ENCODE measurements at places on chromosomes 2 and 18.

DNA sequence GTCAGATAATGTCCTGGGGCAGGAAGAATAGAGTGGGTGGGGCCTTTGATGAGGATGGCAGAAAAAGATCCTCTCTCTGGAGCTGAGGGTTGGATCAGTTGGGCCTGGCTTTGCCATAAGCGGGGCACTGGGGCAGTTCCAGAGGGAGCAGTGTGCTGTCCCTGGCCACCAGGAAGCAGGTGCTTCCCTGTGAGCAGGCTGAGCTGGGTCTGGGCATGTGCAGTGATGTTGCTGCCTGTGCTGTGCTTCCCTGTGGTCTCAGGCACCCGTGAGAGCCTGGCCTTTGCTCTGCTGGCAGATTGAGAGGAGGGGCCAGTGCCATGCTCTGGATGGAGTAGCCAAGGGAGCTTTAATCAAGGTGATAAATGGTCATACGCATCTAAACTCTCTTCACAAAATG, 14.6 kb upstream of the NPPC start:
- no peak for DNase-seq

DNA sequence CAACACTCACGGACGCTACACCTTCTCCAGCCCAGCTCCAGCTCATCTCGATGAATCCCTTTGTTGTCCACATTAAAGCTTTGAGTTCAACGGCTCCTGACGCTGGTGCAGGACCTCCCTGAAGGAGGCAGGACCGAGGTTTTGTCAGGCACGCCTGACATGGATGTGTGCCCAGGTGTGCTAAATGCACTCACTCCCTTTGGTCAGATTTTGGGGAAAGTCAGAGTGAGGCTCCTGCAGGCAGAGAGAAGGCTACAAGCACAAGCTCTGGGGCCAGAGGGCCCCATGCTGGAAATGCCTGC, 78.6 kb downstream of the NDUFA10 start:
- no peak for DNase-seq

DNA sequence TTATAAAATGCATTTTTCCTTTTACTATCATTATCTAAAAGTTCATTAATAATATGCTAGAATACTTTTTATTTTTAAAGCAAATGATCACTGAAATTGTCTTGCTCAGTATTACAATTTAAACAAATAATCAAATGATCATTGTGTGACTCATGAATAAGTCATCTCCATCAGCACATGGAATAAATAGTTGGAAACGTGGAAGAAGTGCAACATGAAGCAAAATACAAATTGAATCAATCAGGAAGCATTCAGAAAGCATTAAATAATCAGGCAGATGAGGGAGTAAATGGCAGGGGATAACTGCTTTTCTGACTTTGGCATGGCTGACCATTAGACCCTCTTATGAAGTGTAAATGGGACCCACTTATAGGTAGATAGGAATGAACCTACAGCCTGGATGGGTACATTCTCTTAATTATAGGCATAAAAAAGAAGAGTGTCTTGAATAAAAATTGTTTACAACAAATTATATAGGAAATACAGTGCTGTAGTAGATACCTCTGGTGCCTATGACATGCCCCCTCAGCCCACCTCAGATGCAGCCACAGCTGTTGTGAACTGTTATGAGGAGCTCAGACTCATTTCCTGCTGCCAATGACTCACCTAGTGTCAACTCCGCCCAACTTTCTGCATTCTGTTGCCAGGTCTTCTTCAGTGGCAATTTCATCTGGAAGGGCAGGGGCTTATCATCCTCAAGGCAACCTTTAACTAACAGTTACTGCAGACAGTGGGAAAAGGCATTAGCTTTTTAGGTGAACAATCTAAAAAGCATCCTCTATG, 936.0 kb downstream of the TRIB2 start:
- DNase-seq = no peak

GRCh38 chr2:13524492-13524891, 807.8 kb downstream of the TRIB2 start:
- DNase-seq = no peak

GRCh38 chr18:54961016-54961423, 1.8 kb upstream of the CCDC68 start:
- DNase-seq = no peak

DNA sequence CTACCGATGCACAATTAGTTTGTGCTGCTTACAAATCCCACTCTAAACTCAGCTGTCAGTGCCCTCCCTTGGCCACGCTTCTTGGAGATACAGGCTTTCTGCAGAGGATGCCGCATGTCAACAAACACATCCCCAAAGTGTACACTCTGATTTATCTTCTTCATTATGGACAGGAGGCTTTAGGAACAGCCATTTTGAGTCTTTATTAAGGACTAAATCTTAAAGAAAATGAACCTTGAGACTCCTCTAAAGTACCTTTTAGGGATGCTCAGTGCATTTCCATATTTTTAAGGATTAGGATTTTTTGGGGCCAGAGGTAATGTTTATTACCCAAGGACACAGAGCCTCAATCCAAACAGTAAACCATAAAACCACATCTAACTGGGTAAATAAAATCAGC, 6.0 kb downstream of the EDAR start:
- DNase-seq = no peak

DNA sequence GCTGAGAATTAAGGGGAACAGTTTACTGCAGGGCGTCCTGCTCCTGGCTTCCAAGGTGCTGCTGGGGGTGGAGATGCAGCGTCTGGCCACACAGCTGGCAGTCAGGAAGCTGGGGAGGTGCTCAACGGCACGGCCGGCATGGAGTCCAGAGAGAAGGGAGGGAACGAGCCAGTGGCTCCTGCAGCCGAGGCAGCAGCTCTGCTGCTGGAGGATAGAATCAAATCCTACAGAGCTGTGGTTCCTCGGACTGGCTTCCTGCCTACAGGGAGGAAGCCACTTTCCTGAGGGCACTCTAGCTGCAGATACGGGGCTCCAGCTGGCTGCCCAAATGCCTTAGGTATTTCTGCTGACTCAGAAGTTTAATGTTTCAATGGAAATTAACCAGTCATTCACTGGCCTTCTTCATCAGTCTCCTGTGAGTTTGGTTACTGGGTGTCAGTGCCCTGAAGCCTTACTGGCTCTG, 266.3 kb downstream of the TWIST2 start:
- no peak for DNase-seq

GRCh38 chr2:46257980-46258379, 39.2 kb upstream of the EPAS1 start:
- DNase-seq = no peak

GRCh38 chr2:58734365-58734764, 493.2 kb upstream of the FANCL start:
- DNase-seq = no peak

DNA sequence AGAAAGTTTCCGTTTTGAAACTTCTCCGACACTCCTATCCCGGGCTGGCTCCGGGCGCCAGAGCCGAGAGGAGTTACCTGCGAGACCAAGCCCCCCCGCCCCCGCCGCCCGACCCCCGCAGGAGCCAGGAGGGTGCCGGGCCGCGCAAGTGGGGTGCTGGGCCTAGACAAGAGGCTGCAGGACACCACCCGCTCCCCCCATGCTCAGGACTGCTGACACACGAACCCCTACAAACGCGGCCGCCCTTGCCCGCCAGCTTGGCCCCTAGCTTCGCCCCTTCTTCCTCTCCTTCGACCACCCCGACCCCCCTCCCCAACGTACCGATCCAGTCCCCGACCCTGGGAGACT, 497 bp downstream of the PLA2R1 start:
- no peak for DNase-seq

DNA sequence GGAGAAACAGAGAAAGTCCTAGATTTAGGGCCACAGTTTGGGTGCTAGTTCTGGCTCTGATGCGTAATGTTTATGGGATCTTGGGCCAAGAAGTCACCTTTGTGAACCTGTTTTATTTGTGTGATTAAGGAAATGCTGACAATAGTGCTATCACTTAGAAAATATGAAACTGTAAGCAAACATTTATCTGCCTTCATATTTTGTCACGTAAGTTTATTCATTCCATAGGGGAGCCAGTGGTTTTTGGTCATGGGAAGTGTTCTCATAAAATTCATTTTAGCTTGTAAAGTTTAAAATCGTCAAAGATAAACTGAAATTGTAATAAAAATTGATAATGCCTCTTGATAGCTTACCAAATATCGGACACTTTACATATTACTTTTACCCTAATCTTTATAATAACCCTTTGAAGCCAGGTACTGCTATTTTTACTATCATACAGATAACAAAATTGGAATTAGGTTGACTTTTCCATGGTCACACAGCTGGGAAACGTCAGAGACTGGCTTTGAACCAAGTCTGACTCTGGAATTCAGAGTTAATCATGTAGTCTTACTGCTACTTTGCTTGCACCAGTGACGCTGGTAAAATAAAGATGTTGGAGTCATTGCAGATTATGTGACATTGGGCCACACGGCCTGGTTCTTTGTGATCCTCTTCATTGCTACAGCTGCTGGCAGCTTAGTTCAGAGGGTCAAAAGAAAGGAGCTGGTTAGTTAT, 99.7 kb downstream of the ICA1L start:
- DNase-seq = no peak

- DNase-seq = no peak
Observed at GRCh38 chr2:154370873-154371272, 327.6 kb upstream of the KCNJ3 start.

GRCh38 chr2:138137949-138138348, 173.7 kb downstream of the HNMT start:
- DNase-seq = no peak

DNA sequence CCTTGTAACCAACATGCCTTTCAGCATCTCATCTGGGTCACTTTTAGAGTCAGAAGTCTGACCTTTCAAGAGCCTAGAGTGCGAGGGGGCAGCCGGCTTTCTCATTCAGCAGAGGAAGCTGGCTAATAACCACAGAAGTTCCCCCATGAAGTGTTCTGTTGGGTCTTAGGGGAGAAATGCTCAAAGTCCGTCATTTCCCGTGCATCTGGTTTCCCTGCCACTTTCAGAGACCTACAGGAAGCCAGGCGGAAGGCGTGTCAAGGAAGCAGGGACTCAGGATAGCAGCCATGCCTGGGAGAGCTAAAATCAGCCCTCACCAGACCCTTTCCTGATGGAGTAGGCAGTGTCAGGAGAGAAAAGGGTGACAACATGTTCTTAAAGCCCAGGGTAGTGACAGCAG, 301.8 kb upstream of the ID2 start:
- no peak for DNase-seq

DNA sequence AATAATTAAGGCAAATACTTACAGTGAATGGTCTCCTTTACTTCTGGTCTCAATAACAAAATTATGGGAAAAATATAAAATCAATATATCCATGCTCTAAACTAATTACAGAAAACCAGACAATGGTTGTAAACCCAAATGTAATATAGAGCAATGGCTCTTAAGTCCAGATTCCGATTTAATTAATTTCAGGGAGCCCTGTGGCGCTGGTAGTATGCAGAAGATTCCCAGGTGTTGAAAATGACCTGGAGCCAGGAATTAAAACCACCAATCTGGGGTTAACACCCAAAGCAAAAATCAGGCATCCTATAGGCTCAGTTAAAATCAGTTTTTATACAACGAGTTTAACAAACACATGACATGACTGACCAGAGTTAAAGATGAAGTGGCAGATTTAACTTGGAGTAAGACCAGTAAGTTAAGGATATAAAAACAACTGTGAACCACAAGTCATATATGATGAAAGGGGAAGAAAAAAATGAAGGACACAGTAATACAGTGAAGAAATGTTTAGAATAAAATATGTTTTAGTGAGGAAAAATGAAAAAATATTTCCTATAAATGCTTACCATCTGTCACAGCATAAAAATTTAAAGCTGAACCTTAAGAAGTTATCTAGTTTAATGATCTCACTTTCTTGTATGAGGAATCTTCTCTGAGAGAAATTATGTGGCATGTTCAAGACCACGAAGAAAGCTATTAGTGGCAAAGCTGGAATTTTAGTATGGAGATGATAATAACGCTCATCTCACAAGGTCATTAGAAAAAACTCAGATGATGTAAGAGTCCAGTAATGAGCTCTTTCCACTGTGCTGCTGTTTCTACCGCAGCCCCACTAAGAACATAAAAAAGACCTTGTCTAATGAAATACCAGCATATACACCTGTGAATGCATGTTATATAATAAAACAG, 45.8 kb upstream of the FLACC1 start:
- DNase-seq = no peak

DNA sequence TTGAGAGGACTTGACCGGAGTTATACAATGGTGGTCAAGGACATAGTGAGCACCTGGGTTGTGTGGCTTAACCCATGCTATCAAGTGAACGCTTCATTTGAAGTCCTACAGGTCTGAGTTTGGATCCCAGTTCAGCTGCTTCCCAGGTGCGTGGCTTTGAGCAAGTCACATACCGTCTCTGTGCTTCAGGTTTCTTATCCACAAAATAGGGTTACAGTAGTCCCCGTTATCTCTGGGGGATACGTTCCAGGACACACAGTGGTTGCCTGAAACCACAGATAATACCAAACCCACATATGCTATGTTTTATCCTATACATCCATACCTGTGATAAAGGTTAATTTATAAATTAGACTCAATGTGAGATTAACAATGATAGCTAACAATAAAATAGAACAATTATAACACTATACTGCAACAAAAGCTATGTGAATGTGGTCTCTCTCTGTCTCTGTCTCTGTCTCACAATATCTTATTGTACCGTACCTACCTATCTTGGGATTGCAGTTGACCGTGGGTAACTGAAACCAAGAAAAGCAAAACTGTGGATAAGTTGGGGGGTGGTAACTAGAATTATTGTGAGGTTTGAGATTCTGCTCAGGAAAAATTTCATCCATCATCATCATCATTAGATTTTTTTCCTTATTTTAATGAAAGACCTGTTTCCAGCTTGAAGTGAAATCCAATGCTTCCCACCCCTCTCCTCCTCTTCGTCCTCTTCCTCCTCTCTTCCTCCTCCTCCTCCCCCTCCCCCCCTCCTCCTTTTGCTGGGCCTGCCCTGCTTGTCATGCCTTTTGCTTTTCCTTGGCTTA, 22.7 kb downstream of the LBH start:
- no peak for DNase-seq

DNA sequence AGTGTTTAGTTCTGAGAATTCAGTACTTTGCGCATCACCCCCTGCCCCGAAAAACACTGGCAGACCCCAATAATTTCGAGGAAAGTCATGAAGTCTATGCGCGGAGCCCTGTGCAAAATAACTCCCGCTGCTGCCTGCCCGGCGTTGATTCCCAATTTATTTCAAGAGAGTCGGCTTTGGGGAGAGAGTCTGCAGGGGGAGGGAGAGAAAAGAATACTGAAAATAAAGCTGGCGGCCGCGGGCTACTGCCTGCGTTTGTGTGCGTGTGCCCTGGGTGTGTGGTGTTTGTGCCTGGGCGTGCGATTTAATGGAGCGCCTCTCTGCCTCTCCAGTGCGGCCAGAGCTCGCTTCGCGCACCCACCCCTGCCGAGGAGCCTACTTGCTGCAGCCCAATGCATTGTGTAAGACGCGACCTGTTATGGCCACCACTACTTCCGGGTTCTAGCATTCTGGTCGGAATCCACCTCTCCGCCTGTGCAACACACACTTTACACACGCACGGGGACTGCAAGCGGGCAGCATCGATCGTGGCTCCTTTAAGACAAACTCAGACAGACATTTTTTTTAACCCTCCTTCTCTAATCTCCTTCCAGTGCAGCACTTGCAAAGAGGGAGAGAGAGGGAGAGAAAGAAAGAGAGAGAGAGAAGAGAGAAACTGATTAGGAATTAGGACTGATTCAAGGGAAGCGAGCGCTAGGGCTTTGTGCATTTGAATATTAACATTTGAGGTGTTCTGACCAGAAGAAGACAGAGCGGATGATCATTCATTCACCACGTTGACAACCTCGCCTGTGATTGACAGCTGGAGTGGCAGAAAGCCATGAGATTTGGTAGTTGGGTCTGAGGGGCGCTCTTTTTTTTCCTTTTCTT, at the start of gene MEIS1:
Gene MEIS1 (plus strand): TSS at position 447 of the 870 bp plus-strand sequence. CDS start 732 bp downstream, outside the sequence.
- no peak for DNase-seq
